ENCODE measurements at places on chromosomes 11 and 22.

DNA sequence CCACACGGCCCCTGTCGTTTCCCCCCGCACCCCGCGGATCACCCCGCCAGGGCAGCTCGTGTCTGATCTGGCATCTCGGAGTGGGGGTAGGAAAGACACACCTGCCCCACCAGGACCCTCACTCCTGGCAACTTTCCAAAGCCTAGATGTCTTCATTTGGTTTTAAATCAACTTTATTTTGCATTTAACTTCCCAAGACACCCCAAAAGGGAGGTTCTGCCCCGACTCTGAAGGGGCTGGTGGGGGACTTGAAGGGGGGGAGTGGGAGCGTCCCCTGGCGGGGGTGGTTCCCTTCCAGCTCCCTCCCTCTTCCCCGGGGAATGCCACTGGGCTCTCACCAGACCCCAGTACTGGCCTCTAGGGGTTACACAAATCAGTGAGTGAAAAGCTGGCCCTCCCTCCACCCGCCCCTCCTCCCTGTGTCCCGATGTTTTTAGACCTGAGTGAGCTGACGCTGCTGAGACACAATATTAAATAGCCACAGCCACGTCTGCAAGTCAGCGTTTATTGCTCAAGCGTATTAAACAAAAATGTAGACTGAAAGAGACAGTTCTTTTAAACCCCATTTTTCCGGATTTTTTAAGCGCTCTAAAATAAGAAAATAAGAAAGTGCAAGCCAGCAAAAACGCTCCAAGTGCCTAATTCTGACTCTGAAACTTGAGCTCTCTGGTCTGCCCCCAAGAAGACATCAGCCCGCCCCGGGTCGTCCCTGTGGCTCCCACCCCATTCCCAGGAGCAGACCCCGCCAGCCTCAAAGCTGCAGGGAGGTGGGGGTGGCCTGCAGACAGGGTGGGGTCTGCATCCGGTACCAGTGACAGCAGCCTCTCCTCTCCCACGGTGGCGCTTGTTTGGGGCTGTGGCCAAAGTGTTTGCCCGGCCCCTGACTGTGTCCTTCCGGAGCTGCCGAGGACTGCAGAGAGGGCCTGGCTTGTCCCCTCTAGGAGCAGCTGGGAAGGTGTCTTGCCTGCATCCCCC is 1.1 kb upstream of the TTLL8 start:
- DNase-seq: no peak

- no peak for DNase-seq
These were observed 246.6 kb downstream of the FAM76B start for GRCh38 chr11:95542868-95543551.

- DNase-seq: no peak
These were observed 202.9 kb downstream of the MIAT start for GRCh38 chr22:26860301-26860700.

GRCh38 chr11:86876716-86877234 is 76.4 kb downstream of the PRSS23 start:
- DNase-seq: no peak

- DNase-seq: no peak
These were observed 14.8 kb upstream of the PAX6 start for GRCh38 chr11:31825838-31826484.

DNA sequence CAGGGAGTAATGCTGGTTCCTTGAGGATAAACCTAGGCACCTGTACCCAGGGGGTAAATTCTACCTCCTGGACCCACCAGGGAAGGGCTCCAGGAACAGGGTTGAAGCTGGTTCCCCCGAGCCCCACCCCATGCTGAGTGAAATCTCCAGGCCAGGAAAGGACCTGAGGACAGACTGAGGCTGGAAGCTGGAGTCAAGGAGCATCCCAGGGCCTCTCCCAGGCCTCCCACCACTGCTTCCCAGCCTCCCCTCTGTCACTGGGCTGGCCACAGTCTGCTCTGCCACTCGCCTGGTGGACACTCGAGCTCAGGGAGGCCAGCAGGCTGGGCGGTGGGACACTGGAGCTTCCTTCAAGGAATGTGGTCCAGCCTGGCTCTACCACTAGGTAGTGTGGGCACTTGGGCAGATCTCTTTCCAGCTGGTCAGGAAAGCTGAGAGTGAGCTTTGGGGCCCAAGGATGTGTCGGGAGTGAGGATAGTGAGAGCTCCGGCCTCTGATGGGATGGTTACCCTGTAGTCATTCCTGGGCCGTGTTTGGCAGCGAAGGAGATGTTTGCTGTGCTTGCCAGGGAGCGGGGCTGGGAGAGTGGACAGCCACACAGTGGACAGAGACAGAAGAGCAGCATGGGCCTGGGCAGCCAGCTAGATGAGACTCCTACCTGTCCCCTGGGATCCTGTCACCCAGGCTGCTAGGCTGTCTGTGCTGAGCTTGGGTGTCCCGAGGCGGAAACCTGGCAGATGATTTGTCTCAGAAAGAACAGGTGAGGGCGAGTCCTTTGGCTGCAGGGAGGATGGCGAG is 3.4 kb downstream of the OVOL1 start:
- DNase-seq: no peak

Measured in hypothalamus (tissue), 51 donors.